ENCODE measurements at places on chromosomes 1 and 21.
A peak's percentile ranks its signal among the peaks of the same experiment; 100 is the strongest.

- DNase-seq: no peak
Measured at GRCh38 chr1:109312246-109312645, 5.4 kb upstream of the MYBPHL start.

- no peak for DNase-seq
Measured at GRCh38 chr21:41482301-41482700, 25.7 kb downstream of the TMPRSS2 start.

GRCh38 chr1:94688646-94689045, 131.5 kb upstream of the SLC44A3 start:
- DNase-seq: no peak

DNA sequence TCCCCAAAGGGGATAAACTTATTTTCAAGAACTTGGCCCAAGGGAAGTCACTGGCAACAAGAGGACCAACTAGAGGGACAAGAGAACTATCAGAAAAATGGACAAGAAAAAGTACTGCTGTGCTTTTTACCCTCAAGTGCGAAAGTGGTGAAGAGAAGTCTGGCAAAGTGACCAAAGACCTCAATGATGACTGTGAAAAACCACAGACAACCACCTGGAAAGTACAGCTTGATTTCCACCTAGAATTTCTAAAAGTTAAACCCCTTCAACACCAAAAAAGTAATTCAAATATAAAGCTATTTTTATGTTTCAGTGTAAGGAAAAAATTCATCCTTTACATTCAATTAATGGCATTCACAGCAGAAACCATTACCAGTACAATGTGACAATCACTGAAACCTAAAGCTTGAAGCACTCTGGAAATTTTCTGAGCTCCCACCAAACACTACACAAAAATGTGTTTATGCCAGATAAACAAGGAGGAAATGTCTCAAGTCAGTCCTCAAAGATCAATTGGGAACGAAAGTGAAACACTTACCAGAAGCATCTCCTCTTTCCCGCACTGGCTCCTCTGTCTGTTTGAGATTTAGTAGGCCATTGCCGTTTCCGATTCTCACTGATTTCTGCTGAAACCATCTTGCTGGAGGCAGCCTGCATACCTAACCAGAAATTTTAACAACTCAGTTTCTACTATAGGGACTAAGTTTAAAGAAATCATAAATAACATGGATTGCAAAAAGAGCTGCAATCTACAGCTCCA, 8.3 kb downstream of the SDE2 start:
- DNase-seq: no peak

- no peak for DNase-seq
Measured at GRCh38 chr1:165949335-165950130, 122.1 kb downstream of the UCK2 start.

GRCh38 chr1:71473331-71473730, 392.5 kb upstream of the ZRANB2 start:
- no peak for DNase-seq

- peak; percentile 74 for DNase-seq
Measured at GRCh38 chr21:36028127-36029069, 31.9 kb downstream of the SETD4 start.

DNA sequence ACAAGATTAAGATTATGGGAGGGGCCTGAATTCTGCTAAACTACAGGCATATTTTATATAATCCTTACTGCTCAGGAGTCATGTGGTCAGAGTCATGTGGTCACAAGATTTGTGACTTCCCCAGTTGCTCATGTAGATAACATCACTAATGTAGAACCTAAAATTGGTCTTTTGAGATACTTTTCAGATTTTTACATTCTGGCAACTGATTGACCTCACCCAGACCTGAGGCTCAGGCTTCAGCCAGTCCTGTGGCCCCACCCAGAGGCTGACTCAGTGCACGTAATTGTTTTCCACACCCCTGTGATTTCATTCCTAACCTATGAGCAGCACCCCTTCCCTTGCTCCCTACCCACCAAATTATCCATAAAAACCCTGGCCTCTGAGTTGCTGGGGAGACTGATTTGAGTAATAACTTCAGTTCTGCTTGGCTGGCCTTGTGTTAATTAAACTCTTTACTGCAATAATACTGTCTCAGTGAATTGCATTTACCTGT, 41.7 kb upstream of the ZNF326 start:
- DNase-seq: no peak

GRCh38 chr1:99642053-99642452, 3.9 kb upstream of the PALMD start:
- no peak for DNase-seq

GRCh38 chr1:117467336-117467735, 100.1 kb downstream of the MAN1A2 start:
- DNase-seq: no peak

All from NCI-H2227 treated with DMSO at 0.1 percent for 48 hours (cell line).